ENCODE measurements at places on chromosomes 3 and 15.

- no peak for DNase-seq
Measured at GRCh38 chr15:74642348-74642733, 26.7 kb downstream of the CLK3 start.

DNA sequence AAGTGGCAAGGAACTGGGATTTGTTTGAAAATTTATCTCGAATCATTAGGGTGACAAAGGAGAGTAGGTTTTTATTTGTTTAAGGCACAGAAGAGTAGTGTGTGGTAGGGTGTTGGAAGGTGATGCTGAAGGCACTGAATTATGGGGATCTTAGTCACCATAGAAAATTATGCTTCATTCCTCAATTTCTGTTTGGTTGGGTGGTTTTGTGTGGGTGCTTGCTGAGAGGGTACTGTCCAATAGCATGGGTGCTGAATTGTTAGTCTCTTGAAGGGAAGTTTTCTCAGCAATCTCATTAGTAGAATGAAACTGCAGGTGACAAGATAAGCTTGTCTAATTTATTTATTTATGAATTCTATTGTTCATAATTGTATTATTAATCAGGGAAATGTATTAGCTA, 610.9 kb downstream of the AGBL1 start:
- DNase-seq, result no peak

GRCh38 chr3:168885028-168885427, 778.5 kb downstream of the MECOM start:
- DNase-seq, result no peak

GRCh38 chr3:140931801-140932200, 9.8 kb upstream of the SLC25A36 start:
- no peak for DNase-seq

DNA sequence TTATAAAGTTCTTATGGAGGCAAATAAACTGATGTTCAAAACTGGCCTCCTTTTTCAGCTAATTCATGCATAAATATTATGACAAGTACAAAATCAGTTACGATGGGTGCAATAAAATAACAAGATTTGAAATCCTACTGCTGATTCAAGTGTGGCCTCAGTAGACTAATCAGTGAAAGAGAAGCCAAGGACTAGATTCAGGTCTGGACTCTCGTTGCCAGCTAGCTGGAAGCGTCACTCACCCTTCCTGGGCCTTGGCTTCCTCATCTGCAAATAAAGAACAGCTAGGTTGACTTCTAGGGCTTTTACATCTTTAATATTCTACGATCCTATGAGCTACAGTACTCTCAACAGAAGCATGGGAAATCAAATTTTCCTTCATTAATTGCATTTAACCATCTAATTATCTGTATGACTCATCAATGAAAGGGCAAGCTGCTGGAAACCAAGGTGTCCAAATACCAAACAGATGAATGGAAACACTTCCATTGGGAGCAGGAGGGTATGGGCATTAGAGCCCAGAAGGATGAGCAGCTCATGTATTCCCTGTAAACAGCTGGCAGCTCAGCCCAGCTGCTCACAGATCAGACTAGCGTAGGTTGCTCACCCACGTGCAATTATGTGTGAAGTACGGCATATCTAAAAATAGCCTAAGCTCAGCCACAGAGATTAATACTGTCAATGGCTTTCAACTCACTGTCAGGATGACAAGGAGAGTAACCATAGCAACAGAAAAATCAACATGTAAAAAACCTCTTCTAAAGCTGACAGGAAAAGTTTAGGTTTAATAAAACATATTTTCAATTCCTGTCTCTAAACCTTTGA, 294.8 kb downstream of the PLCL2 start:
- no peak for DNase-seq

- DNase-seq, result no peak
Measured at GRCh38 chr3:185094697-185095096, 58.2 kb downstream of the C3orf70 start.

- no peak for DNase-seq
Measured at GRCh38 chr3:148006508-148006907, 597.3 kb downstream of the ZIC1 start.

DNA sequence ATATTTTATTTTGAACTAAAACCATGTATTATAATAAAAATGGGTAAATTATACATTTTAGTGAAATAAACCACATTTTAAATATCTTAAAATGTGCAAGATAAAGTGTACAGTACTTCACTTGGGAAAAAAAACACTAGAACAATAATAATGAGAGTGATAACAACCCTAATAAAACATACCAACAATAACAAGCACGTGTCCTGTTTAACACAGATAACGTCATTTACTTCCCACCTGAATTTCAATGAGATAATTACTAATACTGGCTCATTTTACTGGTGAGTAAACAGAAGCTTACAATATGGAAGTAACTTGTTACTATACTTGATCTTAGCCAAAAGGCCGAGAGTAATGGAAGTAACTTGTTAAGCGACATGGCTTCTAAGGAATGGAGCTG, 110.2 kb upstream of the PRTG start:
- no peak for DNase-seq

GRCh38 chr3:20561166-20561565, 375.2 kb upstream of the SGO1 start:
- no peak for DNase-seq

DNA sequence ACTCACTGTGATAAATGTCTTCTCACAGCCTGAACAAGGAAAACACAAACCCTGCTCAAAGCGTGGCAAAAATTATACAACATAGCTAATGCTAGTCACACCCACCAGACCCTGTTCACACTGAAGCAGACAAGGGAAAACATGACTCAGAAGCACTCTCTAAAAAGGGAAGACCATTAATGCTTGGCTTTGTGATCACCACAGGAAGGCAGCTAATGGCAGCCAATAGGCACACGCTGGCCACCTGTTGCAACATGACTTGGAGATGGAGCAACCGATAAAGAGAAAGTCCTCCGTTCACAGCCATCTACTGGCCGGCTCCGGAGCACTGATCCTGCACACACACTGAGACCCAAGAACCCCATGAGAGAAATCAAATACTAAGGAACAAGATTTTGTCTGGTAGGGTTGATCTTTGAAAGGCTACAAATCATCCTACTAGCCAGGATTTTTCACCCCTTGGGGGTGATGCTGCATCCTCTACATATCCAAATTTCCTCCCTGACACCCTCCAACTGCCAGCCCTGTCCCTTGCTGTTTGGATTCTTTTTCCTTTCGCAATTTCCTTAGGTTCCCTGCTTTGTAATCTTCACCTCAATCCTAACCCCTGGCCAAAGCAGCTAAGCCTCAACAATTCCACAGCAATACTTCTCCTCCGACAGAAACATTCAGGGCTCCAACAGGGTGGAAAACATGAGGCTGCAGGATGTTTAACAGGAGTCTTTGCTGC, 3.2 kb downstream of the ZXDC start:
- no peak for DNase-seq

DNA sequence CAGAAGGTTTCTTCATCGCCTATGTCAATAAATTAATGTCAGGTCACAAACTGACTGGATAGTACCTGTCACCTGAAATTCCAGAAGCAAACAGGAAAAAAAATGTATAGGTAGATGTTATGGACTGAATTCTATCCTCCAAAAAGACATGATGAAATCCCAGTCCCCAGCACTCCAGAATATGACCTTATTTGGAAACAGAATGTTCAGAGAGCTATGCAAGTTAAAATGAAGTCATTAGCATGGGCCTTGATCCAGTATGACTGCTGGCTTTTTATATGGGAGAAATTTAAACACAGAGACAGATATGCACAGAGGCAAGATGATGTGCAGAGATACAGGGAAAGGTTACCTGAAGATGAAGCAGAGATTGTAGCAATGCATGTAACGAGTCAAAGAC, 953.4 kb downstream of the ZPLD1 start:
- no peak for DNase-seq

DNA sequence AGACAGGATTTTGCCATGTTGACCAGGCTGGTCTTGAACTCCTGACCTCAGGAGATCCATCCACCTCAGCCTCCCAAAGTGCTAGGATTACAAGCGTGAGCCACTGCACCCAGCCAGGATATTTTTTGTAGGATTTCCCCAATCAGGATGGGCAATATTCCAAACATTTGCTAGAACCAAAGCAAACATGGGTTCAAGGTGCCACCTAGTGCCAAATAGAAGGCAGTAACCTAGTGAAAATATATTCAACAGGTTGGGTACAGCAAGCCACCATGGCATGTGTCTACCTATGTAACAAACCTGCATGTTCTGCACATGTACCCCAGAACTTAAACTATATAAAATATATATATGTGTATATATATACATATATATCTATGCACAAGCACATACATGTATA, 185.9 kb upstream of the CADM2 start:
- no peak for DNase-seq

DNA sequence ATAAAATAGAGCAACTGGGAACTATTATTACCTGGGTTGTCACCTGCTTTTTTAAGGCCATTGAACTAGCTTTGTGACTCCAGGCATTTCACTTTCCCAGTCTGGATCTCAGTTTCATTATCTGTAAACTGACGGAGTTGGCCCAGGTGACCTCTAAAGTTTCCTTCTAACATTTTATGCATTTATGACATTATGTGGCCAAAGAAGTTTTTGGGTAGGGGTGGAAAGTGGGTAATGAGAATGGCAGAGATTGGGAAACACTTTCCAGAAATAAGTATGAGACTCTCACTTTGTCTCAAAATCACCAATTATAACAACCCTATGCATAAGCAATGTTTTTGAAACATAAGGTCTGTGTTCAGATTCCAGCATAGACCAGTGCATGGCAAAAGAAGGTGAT, 99.1 kb upstream of the ARHGEF3 start:
- DNase-seq, result no peak

DNA sequence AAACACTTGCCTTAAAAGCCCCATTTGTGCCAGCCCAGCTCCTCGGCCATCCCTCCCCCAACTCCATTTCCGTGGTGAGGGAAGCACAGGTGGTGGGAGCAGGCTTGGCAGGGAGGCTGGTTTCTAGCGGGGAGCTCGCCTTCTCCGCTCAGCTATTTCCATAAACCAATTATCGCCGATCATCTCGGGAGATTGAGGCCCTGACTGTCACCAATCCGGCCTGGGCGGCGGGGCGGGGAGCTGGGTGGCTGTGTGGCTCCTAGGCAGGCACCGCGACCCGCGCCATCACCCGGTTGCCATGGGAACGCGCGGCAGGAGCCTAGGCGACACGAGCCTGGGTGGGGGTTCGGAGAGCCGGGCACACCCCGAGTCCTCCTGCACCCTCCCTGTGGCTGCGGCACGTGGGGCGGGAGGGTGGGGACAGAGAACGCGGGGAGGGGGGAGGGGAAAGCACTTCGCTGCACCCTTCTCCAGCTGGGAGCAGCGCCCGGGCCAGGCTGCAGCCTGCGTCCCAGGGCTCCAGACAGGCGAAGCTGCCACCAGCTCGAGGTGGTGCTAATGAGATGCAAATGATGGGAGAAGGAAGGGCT, 9.3 kb downstream of the CCDC33 start:
- no peak for DNase-seq

- DNase-seq, result no peak
Measured at GRCh38 chr15:95498961-95499360, 831.5 kb upstream of the NR2F2 start.

DNA sequence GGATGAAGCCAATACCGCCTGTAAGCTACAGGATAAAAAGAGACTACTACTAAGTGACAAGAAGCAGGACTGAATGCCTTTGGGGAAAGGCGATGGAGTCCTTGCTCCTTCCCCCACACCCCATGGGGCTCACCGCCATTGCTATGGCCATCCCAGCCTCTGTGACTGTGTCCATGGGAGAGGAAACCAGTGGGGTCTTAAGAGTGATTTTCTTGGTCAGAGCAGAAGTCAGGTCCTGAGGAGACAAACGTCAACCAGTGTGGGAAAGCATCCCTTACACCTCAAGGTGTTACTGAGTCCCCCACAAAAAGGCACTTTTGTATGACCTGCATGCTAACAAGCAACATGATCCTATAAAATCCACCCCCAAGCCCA, 913 bp downstream of the IMPDH2 start:
- no peak for DNase-seq

DNA sequence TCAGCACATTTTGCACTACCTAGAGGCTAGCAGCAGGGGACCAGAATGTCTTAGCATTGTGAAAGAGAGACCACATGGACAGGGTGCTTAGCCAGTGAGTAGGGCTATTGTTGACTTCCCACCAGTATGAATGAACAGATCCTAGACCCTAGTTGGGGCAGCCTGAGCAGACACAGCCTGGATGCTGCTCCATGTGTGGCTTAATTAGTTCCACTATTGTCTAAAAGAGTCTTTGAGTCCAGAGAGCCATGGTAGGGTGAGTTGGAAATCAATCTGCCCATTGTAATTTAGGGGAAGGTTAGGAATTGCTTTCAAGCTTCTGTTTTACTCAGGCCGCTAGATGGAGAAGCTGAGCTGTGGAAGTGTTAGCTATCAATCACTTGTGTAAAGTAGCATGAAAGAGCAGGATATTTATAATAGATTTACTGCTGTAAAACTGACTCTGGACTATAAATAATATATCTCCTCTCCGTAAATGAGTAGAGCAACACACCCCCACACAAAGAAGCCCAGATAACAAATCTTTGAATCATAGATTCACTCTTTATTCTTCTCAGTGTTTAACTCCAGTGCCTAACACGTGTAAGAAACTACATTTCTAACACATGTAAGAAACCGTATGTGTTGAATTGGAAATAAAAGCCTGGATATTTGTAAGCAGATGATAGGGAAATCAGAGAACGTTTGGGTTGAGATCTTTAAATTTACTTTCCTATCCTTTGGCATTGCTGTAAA, 4.1 kb upstream of the GCSAM start:
- no peak for DNase-seq

Data from activated T-cell treated with anti-CD3 and anti-CD28 coated beads for 1 hour (primary cell).